ENCODE measurements at places on chromosomes 7 and 10. TPM values are rescaled to one million over a fixed set of nuclear protein-coding genes. Genes with fewer than 3 reads are reported as not detected.

FASTK gene
- total RNA-seq: 94.9 TPM

DNA sequence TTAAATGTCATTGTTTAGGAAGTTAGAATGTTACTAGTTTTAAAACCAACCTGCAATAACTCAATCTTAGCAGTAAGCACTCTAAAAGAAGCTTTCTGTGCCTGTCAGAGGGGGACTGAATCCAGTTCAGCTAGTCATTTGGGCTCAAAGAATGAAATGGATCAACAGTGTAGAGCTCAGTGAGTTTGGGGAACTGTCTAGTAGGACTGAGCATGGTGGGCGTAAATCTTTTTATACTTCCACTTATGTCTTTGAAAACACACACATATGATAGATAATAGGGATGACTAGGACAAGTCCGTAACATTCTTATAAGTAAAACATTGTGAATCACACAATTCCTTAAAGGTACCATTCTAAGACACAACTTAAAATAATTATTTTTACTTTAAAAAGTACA is 11.5 kb downstream of the GSAP start:
- H3K27ac ChIP-seq: no peak overlapping the region
- H3K4me3 ChIP-seq: no peak overlapping the region
- no peaks in the 10 kb centered on the region for H3K27me3 ChIP-seq
- peaks cover 17% of the 10 kb centered on the region for H3K4me1 ChIP-seq
- no peak for DNase-seq

GRCh38 chr10:71279590-71280170 is 39.4 kb upstream of the SLC29A3 start:
- H3K4me3 ChIP-seq: no peak overlapping the region
- H3K36me3 ChIP-seq: no peaks in the 10 kb centered on the region
- peaks cover 4% of the 10 kb centered on the region for H3K4me1 ChIP-seq
- no peak overlapping the region for H3K27ac ChIP-seq

DNA sequence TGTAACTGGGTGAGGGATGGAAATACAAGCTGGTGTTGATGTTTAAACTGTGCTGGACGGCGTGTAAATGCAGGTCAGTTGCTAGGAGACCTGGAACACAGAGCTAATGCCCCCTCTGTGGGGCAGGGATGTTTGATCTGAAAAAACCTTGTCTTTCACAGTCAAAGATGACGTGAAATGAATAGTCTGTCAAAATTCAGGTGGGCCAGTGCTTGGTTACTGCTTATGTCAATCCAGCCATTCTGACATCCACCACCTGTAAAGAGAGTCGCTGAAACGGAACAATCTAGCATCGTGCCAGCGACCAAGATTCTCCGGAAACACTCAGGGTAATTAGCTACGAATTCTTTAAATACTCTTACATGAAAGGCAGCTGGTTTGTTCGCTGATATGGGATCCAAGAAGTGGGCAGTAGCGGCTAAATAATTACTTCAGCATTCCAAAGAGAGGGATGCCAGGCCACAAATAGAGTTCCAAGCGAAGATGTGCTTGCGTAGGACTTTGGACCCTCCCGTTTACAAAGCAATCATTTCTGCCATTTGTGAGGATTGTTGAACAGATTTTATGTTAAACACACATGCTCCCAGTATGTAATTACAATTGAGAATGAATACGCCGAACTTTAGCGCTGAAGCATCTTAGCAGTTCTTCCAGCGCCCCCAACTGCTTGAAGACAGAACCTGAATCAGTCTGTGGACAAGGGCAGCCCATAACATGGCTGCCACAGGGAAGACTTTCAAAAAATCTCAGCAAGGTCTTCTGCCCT is 7.3 kb upstream of the ASB4 start:
- H3K4me1 ChIP-seq: no peaks in the 10 kb centered on the region
- peak overlapping the region; percentile 54 for H3K4me3 ChIP-seq
- H3K36me3 ChIP-seq: no peaks in the 10 kb centered on the region
- H3K27me3 ChIP-seq: peaks cover 13% of the 10 kb centered on the region

- H3K36me3 ChIP-seq: no peaks in the 10 kb centered on the region
- no peak overlapping the region for H3K4me3 ChIP-seq
- no peak overlapping the region for H3K27ac ChIP-seq
- no peaks in the 10 kb centered on the region for H3K27me3 ChIP-seq
- H3K4me1 ChIP-seq: peaks cover 12% of the 10 kb centered on the region
Measured at GRCh38 chr7:71637578-71637977, 505.6 kb downstream of the GALNT17 start.

Data from HFFc6 (cell line).